NCI-H1930 (cell line): ENCODE measurements at places on chromosomes 6 and 20.

DNA sequence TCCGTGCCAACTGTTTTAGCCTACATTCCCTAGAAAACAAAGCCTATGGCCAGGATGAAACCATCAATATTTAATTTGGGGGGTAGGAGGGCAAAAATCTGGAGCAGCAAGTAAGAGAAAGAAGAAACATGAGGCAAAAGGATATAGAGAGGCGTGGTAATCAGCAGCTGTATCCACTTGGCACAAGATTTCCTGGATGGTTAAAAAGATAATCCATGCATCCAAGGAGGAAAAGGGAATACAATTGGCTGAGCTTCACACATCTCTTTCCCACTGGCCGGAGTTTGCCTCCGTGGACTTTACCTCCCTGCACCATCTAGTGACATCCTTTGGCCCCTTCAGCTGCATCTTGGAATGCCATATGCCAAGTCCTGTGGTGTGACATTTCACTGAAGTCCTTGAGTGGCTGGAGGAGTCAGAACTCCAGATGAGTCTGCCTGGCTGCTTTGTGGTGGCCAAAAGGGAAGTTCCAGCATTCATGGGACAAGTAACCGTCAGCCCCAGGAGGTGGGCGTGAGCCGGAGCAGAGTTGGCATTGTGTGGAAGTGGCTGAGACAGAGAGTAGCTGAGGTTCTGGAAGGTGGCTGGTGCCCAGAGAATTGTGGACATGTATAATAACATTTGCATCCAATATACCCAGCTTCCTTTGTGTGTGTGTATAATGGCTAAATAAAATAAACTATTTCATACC lies 13.7 kb upstream of the TMX4 start:
- no peak for DNase-seq

DNA sequence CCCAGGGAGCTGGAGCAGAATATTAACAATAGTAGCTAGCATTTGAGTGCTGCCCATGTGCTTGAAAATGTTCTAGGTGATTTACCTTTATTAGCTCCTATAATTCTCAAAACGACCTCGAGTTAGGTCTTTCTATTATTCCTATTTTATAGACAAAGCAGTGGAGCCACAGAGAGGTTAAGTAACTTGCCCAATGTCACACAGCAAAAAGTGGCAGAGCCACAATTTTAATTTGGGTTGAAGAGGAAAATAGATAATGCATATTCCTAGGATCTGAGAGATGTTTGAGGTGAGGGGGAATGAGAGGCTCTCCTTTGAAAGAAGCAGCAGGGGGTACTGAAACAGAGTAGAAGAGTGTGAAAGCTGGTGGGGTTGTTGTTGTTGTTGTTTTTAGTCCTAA lies 354.5 kb upstream of the SLC35B3 start:
- DNase-seq, result no peak

- DNase-seq, result no peak
Observed at GRCh38 chr20:35490736-35491181, 35.4 kb downstream of the CEP250 start.

- DNase-seq, result peak; percentile 19
Observed at GRCh38 chr6:116461932-116462885, 1.0 kb downstream of the CALHM6 start.

GRCh38 chr6:32989368-32989767 lies 20.0 kb downstream of the HLA-DOA start:
- DNase-seq, result no peak

GRCh38 chr20:8385247-8385646 lies 253.2 kb downstream of the PLCB1 start:
- no peak for DNase-seq

DNA sequence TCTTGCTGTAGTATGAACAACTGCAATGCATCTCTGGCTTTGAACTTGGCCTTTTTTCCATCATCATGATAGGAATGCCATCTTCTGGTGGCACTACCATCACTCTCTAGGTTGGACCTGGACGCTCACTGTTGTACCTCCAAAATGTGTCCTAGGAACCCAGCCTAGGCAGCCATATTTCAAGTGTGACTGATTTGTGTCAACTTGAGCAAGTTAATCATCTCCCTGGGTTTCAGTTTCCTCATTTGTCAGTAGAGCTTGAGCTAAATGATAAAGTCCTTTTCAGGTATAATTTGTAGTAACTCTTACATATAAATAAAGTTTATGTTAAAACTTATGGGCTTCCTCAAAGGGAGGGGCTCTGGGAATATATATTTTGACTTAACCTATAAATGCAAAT lies 241.7 kb upstream of the CEP162 start:
- DNase-seq, result no peak

GRCh38 chr20:59744756-59745155 lies 140.4 kb downstream of the PHACTR3 start:
- DNase-seq, result no peak

DNA sequence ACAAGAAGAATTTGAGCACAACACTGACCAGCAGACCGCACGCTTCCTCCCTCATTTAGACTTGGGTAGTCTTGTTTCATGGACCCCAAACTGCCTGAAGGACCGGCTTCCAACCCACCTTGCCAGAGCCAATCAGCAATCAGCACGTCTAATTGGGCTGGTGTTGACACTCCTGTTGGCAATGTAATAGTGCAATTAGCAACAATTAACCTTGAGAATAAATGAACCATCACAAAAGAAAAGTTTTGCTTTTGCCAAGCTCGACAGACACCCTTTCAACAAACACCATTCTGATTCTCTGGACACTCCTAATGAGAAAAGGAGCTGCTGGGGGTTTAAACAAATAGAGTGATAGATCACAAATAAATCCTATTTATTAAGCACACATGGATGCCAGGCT lies 61.0 kb downstream of the EDN3 start:
- DNase-seq, result no peak

GRCh38 chr20:48698507-48699267 lies 129.1 kb downstream of the PREX1 start:
- no peak for DNase-seq

DNA sequence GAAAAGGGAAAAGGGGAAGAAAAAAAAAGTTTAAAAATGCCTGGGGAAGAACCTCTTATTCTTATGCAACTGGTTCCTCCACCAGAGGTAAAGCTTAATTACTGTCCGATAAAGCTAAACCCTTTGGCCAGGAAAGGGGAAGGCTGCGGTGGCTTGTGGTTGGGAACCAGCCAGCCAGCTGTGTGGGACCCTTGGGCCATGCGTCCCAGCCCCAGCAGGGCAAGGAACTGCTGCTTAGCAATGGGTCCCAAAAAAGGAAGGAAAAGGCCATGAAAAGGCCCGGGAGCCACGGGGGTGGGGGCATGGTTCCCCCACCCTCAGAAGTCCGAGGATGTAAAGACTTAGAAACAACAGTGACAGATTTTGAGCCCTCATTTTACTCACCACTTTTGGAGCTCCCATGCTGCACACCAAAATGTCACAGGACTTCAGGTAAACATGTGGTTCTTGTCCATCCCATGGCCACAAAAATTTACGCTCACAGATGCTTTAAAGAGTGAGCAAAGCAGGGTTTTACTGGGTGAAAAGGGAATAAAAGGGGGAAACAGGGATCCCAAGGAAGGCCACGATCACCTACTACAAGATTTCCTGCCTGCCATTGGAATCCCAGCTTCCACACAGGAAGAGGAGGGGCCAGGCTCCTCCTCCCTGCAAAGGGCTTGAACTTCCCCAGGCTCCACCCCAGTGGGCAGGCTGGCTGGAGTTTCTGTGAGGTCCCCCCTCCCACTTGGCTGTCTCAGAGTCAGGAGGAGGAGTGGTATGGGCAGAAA lies 1234.7 kb upstream of the GJE1 start:
- no peak for DNase-seq

GRCh38 chr6:133131621-133132465 lies 109.3 kb upstream of the EYA4 start:
- peak; percentile 5 for DNase-seq

GRCh38 chr6:15368186-15368585 lies 122.3 kb downstream of the JARID2 start:
- no peak for DNase-seq

- DNase-seq, result no peak
Observed at GRCh38 chr6:169795196-169795595, 43.8 kb downstream of the ERMARD start.

DNA sequence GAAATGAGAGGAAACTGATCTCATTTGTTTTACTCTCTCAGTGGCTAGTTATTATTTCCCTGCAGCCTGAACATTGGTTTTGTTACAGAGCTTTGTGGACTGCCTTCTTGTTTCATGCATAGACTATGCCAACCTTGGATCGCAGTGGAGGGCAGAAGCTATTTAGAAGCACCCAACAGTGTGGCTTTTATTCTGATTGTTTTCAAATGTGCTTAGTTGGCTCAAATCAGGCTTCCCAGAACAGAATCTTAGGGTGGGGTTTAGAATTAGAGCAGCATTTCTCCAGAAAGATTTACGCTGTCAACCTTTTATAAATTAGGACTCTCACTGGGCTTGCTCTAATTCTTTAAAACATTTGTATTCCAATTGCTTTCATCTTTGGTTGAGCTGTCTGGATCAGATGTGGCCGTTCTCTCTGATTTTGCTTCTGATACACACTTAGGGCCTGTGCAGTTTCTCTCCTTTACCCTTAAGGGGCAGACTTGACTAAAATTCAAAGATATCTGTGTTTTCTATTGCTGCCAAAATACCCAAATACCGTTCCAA lies 210.3 kb downstream of the BCKDHB start:
- no peak for DNase-seq

GRCh38 chr20:16693278-16693677 lies 36.5 kb upstream of the SNRPB2 start:
- DNase-seq, result no peak

DNA sequence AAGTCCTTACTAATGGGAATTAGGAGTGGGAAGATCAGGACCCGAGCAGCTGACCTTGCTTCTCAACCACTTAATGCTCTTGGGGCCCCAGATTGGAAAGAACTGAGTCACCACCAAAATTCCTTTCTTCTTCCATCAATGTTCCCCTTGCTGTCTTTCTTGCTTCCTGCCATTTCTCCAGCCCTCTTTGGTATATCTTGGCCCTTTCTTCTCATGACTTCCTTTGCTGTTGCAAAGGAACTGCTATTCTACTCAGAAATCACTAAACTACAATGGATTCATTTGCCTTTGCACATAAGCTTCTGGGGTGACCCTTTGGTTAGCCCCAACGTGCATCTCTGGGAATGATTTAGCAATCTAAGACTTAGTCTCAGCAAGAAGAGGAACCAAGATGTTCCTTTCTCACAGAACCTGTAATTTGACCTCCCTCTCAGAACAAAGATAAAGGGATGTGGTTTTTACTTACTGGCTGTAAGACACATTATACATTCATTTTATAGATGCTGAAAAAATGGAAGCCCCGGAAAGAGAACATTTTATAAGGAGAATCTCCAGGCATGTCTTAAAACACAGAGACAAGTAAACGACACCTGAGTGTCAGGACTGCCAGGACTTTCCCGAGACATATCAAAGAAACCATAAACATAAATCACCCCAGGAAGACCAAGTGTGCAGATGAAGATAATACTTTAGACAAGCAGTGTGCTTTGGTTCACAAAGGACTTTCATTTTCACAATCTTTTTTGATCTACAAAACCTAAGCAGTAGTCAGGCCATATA lies 99.0 kb upstream of the TNFAIP3 start:
- DNase-seq, result no peak

GRCh38 chr6:129801909-129802308 lies 59.2 kb downstream of the TMEM244 start:
- DNase-seq, result no peak

GRCh38 chr6:166514196-166514595 lies 72.3 kb downstream of the RAMACL start:
- no peak for DNase-seq

- no peak for DNase-seq
Observed at GRCh38 chr20:25269057-25269832, 21.4 kb downstream of the PYGB start.

DNA sequence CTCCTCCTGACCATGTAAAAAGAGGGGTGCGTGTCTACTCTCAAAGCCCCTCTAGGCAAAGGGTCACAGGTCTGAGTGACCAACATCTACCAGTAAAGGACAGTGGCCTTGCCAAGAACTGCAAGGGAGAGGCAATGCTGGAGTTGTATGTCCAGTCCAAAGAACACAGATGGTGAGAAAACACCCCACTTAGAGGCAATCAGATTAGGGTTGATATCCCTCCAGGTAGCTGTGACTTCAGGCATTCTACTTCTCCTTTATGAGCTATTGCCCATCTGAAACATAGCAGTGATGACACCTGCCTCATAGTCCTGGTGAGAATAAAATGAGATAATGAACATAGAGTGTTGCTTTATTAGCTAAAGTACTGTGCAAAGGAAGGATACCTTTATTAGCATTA lies 50.8 kb upstream of the MAFB start:
- no peak for DNase-seq

GRCh38 chr6:107246972-107247615 lies 131.8 kb upstream of the BEND3 start:
- no peak for DNase-seq

GRCh38 chr20:61053487-61053886 lies 198.6 kb upstream of the CDH4 start:
- no peak for DNase-seq

DNA sequence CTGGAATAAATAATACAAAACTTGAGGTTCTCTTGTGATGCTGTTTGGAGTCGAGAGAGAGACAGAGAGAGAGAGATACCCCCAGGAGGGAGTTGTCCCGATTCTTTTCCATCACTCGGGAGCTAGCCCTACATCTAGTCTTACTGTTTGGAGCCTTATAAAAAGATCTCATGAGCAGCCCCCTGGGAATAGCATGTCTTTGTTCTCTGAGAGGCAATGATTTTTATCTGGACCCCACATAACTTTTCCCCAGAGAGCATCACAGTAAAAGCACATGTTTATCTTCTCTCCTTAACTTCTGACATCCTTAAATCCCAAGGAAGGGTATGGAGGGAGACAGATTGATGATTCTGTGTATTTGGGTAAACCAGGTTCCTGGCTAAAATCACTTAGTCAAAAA lies 20.9 kb upstream of the HLA-DOA start:
- DNase-seq, result no peak

GRCh38 chr6:83633609-83634008 lies 75.3 kb downstream of the SNAP91 start:
- DNase-seq, result no peak

DNA sequence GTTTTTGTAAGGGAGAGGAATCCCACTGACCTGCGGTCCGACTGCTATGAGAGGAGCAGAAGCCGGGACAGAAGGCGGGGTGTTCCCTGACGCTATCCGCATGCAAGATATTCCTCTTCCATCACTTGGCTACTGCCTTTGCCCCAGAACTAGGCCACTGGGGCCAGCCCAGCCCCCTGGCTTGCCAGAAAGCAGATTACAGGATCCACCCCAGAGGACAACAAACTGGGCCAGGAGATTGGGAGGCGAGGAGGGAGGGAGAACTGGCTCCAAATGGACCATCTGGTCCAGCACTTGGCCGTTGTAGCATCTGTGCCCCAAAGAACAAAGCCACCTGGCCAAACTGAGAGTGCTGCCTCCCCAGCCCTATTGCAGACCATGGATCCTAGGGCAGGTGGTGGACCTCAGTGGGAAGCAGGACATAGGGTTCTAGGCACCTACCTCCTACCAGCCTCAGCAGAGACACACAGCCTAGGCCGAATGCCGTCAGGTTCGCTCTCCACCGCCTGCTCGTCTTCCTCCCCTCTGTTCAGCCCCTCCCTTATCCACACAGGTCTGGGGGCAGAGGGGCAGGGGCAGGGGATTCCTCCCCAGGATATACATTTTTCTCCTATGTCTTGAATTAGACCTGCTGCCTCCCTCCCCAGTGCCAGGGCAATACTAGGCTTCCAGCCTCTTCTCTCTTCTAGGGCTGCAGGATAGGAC lies 4.0 kb downstream of the MDGA1 start:
- DNase-seq, result no peak
